ENCODE measurements at places on chromosomes 2 and 18.
A peak's percentile ranks its signal among the peaks of the same experiment; 100 is the strongest.

- ATAC-seq = peak; percentile 66
Observed at GRCh38 chr2:26355038-26355995, 8.7 kb upstream of the ADGRF3 start.

- peak; percentile 67 for ATAC-seq
Observed at GRCh38 chr2:207662203-207662602, 37.0 kb upstream of the METTL21A start.

DNA sequence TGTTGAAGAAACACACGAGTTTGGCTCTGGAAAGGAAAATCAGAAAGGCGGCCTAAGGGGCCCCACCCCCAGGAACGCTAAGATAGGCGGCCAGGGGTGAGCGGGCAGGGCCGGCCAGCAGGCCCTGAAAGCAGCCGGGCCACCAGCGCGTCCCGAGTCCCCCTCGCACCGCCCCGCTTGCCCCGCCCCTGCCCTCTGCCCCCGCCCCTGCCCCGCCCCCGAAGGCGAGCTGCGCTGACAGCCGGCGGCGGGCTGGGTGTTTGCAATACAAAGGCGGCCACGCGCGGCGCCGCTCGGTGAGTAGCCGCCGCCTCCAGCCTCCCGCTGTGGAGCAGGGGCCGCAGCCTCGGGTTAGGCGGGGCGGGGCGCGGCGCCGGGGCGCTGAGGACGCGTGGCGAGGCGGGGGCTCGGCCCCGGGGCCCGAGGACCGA lies at the start of gene LPIN1:
Gene LPIN1 (plus strand): TSS at position 257 of the 431 bp plus-strand sequence. CDS start 18,910 bp downstream, outside the sequence.
- ATAC-seq = peak; percentile 60

GRCh38 chr2:125543968-125544514 lies 1111.9 kb upstream of the GYPC start:
- ATAC-seq = no peak

GRCh38 chr2:109478906-109479493 lies 134.8 kb downstream of the SEPTIN10 start:
- ATAC-seq = no peak

DNA sequence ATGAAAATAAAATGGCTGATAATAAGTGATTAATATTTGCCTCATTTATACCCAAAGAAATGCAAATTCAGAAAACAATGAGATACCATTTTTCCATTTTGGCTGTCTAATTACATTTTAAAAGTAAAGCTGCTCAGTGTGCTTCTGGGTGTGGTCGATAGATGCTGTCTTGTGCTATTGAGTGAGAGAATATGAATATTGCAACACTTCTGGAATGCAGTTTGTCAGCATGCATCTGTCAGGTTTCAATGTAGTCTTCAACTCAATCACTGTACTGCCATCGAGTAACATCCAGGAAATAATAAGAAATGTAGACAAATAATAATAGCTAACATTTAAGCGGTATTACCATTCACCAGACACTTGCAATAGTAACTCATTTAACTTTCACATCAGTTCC lies 3.9 kb downstream of the IL18R1 start:
- no peak for ATAC-seq

- peak; percentile 32 for ATAC-seq
Observed at GRCh38 chr18:32010124-32010721, 8.4 kb upstream of the RNF125 start.

DNA sequence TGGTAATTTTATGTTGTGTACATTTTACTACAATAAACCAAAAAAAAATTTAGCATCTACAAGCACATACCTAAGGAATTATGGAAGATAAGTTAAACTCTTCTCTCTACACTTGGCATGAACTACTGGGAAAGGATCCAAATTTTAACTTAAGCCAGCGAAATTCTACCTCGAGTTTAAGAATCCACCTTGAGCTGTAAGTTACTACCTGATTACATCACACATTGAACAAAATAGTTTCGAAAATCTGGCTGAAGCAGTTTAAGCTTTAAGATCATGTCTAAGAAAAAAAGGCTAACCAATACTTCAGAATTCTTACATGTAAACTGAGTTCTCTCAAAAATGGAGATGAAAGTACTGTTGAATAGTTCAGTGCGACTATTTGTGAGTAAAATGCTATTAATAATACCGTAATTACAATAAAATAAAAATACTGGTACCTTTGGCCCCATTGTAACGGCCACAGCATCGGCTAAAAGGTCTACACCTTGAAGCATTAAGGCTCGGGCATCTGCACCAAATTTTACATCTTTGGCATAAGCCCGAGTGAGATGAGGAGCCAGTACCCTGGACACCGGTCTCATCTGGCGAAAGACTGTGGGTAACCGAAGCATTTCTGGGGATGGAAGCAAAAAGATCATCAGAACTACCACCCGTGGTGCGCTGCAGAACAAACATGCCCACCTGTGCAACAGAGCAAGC lies 1.3 kb downstream of the HSPD1 start:
- no peak for ATAC-seq

GRCh38 chr2:40095000-40095399 lies 315.9 kb upstream of the THUMPD2 start:
- no peak for ATAC-seq

GRCh38 chr2:152950126-152950525 lies 231.7 kb downstream of the ARL6IP6 start:
- ATAC-seq = no peak

GRCh38 chr2:175342085-175342484 lies 160.6 kb upstream of the ATP5MC3 start:
- ATAC-seq = no peak

DNA sequence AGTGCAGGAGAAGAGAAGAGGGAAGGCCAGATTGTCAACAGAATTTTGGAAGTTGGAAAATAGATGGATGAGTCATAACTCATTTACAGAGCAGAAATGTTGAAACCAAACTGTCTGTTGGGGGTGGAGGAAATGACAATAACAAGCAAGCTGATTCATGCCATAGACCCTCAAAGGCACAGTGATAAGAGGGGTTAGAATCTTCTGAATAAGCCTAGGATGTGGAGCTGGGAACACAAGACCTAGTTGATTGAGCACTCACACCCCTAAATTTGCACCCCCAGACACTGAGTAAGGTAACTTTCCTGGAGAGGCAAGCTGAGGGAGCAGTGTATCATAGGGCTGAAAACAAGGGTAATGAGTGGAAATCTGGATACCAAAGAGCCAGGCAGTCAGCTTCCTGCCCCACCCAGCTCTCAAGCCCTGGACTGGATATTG lies 141.4 kb downstream of the SCG2 start:
- no peak for ATAC-seq

DNA sequence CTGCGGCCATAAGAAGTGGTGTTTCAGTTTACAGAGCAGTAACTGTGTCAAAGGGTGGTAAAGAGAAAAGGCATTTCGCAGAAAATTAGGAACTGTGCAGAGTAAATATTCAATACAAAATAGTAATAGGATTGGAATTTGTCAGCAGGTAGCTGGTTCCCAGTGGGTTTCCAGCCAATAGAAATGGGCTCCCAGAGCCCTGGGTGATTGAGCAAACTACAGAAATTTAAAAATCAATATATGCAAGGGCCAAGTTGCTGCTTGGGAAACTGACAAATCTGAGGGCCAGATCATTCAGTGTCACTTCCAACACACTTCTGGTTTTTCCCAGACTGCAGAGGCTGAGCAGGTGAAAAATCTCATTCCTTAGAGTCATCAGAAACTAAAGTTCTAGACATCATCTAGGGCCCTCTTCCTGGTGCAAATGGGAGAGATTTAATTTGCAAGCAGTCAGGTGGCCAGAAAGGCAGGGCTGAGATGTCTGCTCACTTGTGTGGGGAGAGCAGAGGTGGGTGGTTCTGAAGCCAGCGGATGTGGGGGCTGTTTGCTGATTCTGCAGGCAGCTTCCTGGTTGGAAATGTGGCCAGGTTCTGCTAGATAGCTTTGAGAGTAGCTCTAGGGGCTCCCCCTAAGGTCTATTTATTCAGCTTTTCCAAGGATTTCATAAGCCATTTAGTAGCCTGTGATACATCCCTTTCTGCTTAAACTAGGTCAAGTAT lies 182.4 kb downstream of the NCK2 start:
- ATAC-seq = peak; percentile 80

- ATAC-seq = no peak
Observed at GRCh38 chr2:207816546-207816945, 46.8 kb upstream of the FZD5 start.

DNA sequence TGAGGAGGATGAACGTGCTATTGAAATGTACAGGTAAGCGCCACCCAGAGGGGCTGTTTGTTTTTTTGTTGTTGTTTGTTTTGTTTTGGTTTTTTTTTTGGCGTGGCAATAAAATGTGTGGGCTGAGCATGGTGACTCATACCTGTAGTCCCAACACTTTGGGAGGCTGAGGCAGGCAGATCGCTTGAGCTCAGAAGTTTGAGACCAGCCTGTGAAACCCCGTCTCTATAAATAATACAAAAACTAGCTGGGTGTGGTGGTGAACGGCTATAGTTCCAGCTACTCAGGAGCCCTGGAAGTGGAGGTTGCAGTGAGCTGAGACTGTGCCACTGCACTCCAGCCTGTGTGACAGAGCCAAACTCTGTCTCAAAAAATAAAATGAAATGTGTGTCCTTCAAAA lies 6.2 kb downstream of the PDCL3 start:
- peak; percentile 28 for ATAC-seq

- ATAC-seq = peak; percentile 31
Observed at GRCh38 chr2:42296226-42296625, 64.8 kb downstream of the COX7A2L start.

DNA sequence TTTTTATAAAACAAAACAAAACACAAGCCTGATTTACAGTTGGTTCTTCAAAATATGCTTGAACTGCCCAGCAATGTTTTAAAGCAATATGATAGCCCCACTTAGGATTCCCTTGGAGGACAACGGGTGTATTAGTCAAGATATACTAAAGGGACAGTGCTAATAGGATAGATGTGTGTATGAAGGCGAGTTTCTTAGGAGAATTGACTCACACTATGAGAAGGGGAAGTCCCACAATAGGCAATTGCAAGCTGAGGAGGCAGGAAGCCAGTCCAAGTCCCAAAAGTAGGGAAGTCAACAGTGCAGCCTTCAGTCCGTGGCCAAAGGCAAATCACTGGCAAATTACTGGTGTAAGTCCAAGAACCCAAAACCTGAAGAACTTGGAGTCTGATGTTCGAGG lies 167.9 kb downstream of the CBLN2 start:
- ATAC-seq = no peak

DNA sequence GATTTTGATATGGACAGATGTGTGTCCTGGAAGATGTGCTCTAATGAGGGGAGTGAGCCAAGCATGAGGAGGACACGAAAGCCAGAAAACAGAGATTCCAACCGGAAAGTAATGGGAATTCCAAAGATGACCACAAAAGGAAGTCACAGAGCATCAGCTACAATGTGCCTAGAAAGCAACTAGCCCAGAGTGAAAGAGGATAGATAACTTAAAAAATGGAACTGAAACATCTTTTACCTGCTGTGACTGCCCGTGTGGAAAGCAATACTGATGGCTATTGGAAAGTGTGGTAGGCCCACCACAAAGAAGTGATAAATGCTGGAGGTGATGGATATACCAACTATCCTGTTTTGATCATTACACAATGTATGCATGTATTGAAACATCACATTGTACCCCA lies 21.6 kb downstream of the DNMT3A start:
- no peak for ATAC-seq

DNA sequence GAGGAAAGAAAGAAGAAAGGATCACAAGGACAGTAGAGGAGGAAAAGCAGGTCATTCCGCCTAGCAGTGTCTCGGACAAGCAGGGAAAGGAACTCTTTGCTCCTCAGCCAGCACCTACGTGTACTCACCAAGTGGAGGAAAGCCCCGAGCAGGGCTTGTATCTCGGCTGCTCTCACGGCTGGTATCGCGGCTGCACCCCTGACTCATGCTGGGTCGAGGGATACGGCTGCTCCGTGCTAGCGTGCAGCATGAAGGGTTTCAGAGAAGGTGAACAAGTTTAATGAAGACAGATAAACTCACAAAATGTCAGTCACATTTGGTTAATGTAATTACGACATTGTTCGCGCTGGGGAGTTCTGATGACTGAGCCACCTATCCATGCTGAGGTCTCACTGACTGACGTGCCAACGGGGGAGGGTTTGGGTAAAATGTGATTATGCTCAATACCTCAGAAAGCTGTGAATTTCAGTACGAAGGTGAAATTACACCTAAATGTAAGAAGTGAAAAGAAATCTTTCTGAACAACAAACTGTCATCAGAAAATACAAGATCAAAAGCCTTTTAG lies 112.1 kb upstream of the RNU4ATAC start:
- no peak for ATAC-seq

Measured in activated T-helper 17 cell treated with anti-CD3 and anti-CD28 coated beads, Interleukin-2, amount 50 U/mL, for 72 hours (primary cell).